SK-N-DZ (cell line): ENCODE measurements at places on chromosomes 7 and 10.

GRCh38 chr7:78055001-78055573 lies 256.5 kb downstream of the PHTF2 start:
- no peak for DNase-seq

GRCh38 chr7:107854989-107855388 lies 36.0 kb upstream of the DLD start:
- DNase-seq, result no peak

- DNase-seq, result no peak
Measured at GRCh38 chr7:66542528-66543269, 86.0 kb upstream of the KCTD7 start.

DNA sequence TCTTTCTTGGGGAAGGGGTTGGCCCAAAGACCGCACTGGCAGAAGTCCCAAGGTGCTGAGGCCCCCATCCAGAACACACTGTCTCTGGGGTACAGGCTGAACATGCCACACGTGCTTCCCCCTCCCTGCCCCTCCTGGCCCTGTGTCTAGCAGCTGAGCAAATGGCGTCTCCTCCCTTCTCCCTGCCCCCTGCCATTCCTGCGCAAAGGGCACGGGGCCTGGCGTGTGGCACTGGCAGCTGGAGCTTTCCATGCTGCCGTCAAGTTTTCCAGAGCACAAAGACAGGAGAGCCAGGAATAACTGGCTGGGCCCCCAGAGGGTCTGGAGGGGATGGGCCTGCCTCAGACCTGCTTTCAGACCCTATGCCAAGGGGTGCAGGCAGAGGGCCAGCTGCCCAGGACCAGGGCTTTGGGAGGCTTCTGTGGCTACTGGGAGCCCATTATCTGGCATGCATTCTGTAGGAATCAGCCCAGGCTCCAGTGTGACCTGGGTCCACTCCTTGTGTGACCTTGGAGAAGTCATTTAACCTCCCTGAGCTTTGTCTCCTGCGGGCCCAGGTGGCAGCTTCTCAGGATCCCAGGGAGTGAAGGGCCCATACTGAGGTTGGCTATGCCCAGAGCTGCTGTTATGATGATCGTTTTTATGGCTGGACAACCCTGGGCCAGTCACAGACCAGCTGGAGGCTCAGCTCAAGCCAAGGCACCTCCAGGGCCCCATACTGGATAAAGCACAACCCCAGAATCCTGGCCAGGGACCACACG lies 710 bp upstream of the LDB3 start:
- DNase-seq, result no peak

DNA sequence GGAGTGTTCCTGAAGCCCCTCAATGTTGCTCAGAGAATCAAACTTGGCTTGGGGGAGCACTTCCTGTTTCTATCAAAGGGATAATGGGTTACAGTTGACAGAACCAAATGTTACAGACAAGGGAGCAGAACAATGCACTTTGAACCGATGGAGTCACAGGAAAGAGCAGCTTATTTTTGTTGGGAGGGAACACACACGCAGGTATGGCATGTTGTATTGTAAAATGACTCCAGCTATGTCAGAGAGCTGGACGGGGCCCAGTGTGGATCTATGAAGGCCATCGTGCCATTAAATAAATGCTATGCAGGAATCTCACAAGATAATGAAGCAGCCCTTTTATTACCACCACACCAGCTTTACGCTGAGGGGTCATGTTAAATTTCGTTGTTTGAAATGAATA lies 35.1 kb downstream of the RHOBTB1 start:
- DNase-seq, result no peak

DNA sequence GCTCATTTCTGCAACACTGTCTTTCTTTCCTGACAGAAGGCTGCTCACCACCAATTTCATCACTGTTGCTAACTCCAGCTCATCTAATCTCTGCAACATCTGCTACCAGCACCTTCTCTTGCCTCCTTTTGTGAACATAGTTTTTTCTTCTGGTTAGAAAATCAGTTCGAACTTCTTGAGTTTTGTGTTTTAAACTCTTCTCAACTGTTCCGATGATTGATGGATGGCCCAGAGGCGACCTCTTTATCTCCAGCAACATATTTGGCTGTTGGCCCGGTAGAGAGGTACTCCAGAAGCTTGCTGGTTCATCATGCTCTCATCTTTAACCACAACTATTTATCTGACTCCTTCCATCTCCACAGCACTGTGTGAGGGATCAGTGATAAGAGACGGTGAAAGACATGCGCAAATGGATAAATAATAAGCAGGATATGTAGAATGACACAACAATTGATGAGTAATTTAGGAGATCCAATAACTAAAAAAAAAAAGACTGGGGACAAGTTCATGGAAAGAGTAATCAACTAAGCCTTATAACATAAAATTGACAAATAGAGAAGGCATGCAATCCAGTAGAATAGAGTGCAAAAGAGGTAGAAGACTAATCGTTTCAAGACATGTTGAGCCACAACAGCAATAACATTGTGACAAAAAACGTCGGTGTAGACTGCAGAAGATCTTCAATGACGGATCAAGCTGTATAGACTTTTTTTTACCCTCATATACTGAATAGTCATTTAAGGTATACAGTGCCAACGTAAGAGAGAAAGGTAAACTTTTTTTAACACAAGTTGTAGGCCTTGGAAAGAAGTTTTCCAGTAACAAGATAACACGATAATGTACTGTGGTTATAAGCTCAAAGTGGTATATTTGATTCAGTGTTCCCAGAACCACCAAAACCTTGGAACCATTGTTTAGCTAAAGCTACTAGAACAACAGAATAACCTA lies 152.2 kb downstream of the CRPPA start:
- no peak for DNase-seq

DNA sequence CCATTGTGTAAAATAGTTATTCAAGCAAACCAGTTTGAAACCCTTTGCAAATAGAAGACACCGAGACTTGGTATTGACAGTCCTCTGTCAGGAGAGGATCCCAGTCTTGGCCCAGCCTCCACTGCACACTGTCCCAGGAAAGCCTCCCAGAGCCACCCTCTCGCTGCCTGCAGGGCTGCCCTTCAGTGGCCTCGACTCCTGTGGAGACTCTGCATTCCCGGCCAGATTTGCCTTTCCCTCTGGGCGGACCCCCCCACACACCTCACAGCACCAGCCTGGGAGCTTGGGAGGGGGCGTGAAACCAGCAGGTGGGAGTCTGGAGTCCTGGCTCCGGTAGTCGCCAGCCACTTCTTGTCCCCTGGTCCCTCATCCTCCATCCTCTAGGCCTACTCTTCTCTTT lies 48.7 kb downstream of the GRK5 start:
- no peak for DNase-seq

- DNase-seq, result no peak
Measured at GRCh38 chr7:69367780-69368179, 230.5 kb upstream of the AUTS2 start.

DNA sequence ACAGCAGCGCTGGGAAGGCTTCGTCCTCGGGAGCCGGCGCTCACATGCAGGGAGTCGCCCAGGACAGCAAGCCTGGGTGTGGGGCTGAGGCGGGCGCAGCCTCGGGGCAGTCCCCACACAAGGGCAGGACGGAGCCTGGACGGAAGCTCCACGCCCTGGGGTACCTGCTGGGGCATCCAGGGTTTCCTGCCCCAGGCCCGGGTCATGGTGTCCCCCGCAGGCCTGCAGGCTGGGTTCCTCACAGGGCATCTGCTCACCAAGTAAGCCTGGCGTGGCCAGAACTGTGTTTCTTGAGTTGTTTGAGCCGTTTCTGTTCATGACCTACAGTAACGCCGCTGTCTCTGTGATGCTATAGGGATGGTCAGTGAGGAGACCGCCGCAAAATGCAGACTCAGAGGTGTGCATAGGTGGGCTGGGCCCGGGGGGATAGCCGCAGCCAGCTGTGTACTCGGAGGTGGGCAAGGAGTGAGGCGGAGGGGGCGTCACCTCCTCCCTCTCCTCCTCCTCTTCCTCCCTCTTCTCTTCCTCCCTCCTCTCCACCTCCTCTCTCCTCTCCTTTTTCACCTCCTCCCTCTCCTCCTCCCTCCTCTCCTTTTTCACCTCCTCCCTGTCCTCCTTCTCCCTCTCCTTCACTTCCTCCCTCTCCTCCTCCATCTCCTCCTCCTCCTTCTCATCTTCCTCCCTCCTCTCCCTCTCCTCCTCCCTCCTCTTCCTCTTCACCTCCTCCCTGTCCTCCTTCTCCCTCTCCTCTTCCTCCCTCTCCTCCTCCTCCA lies 438.9 kb downstream of the DNAJB6 start:
- no peak for DNase-seq
